ENCODE measurements at places on chromosomes 11 and 22.

DNA sequence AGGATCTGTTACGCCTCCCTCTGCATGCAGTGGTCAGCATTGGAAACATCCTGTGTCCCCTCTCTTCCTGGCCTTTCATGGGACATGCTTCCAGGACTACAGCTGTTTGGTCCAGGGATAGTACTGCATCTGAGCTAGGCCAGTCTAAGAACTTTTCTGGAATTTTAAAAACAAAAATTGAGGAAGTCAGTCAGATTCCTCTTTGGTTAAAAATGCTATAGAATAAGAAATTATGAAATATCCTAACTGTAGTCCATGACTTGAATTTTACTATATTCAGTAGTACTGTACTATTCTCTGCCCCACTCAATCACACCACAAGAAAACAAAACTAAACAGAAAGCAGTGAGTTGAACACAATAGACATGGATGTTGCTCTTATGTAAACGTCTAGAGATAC, 201.0 kb upstream of the CADM1 start:
- DNase-seq: no peak

DNA sequence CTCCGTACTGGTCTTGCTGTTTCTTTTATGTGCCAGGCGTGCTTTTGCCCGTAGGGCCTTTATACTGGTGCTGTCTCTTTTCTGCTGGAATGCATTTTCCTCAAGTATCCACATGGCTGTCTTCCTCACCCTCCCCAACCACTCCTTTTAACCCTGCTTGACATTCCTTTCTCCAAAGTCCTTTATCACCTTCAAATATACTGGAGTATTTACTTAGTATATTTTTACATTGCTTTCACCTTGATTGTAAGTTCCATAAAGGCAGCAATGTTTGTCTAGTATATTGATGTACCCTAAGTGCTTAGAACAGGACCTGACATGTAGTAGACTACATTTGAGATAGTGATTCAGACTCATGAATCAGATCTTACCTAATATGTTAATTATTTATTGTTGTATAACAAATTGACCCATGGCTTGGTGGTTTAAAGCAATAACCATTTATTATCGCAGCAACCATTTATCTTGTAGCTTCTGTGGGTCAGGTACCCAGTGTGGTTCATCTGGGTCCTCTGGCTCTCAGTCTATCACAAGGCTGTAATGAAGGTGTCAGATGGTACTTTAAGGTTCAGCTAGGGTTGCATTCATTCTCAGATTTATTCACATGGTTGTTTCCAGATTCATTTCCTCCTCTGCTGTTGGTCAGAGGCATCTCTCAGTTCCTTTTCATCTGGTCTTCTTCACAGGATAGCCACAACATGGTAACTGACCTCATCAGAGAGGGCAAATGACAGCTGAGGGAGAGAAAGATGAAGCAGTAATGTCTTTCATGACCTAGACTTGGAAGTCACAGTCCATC, 34.2 kb downstream of the DDX10 start:
- DNase-seq: no peak

- no peak for DNase-seq
Observed at GRCh38 chr11:24574461-24574860, 77.6 kb downstream of the LUZP2 start.

DNA sequence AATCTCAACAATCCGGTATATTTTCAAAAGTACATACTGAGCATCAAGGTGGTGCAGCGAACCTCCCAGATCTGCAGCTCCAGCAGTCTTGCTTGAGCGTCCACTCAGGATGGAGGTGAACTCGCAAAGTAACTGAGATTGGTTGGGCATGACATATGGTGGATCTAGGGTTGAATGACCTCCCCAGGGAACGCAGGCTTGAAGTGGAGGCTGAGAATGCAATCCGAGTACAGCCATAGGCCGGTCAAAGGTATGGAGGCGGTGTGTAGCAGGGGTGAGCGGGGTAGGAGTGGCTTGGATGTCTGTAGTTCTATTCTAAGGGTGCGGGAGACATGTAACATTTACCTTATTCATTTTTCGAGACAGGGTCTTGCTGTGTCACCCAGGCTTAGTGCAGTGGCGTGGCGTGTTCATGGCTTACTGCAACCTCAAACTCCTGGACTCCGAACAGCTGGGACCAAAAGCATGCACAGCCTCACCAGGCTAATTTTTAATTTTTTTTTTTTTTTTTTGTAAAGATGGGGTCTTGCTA, 631 bp upstream of the C22orf39 start:
- DNase-seq: no peak

- peak; percentile 24 for DNase-seq
Observed at GRCh38 chr22:43152357-43153071, 1.2 kb downstream of the TSPO start.

DNA sequence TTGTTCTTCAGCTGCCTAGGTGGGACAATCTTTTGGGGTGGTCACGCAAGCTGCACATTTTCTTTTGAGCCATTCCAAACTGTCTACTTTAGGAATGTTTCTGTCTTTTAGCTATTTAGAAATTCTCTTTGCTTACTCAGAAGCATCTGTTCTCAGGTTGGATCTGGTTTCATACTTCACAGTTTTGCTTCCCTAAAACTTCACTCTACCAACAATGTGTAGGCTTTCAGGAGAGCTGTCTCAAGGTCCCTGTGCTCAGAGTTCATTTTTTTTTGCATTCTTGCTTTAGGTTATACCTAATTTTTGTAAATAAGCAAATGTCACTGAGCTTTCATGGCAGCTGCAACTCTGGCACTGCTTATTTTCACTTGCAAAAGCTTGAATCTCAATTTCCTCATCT, 36.7 kb downstream of the CCDC90B start:
- DNase-seq: no peak

DNA sequence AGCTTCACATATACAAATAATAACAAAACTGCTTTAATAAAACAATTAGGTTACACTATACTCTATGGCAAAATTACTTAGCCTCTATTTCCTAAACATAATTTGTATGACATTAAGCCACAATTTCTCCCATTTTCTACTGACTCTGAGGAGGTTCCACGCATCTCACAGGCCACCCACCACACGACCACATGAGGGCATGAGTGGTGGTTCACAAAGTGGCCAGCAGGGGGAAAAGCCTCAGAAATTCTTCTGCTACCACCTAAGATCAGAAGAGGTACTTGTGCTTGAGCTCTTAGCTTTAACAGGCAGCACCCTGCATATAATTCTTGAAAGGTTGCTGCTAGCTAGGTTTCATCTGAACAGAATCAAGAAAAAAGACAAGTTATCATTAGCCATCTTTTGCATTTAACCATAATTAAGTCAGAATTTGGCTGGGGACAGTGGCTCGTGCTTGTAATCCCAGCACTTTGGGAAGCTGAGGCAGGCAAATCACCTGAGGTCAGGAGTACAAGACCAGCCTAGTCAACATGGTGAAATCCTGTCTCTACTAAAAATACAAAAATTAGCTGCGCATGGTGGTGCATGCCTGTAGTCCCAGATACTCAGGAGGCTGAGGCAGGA, 7.7 kb downstream of the LPXN start:
- peak; percentile 54 for DNase-seq

GRCh38 chr22:21866833-21867527, 465 bp downstream of the MAPK1 start:
- no peak for DNase-seq

- no peak for DNase-seq
Observed at GRCh38 chr11:16933291-16933690, 80.9 kb downstream of the PLEKHA7 start.

DNA sequence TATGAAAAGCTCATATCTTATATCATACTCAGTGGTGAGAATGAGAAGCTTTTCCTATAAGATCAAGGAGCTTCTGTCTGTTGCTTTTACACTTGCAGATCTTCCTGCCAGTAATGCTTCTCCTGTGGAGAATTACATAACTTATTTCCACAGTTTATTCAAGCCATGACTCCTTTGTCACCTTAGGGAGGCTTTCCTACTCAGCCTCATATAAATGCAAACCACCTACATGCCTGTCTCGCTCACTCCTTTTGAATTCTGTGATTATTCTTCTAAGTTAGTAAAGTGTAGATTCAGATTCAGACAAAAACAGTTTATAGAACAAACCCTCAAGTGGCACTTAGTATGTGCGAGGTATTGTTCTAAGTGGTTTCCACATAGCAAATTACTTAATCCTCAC, 716.1 kb upstream of the ANO3 start:
- DNase-seq: no peak

DNA sequence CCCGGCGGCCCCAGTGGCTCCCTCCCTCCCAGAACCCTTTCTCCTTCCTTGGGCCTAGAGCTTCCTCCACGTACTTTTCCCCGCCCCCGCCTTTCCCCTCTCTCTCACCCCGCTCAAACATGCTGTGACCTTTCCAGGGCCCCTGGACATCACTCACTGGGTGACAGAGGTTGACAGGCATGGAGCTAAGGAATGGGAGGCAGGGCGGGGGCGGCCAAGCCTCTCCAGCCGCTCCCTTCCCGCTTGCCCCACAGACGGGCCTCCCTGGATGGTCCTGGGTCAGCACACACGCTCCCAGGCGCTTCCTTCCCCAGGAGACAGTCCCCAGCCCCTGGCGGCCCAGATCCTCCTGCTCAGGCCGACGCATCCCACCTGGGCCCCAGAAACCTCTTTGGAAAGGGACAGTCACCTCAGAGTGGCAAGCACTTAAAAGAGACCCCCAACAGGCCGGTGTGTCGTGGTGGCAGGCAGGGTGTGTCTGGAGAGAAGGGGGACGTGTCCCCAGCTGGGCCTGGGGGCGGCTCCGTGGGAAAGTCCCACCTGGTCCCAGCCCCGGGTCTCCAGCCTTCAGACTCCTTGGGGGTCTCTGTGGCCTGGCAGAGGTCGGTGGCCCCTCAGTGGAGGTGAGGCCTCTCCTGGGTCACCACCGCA, 8.8 kb downstream of the H19 start:
- no peak for DNase-seq

- DNase-seq: no peak
Observed at GRCh38 chr11:40421208-40421981, 1038.1 kb downstream of the LRRC4C start.

- DNase-seq: no peak
Observed at GRCh38 chr22:49295851-49296560, 531.7 kb downstream of the BRD1 start.

DNA sequence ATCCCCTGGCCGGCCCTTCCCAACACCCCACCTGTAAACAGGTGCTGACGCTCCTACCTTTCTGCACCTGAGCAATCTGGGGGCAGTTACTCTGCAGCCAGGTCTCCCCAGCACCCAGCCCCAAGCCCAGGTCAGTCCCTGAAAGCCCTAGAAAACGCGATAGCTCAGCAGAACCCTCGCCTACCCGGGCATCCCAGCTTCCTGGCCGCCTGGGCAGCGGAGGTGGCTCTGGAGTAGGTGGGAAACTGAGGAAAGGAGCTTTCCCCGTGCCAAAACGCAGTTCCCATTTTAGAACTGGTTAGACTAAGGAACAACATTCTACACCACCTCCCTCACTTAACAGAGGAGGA, 445 bp downstream of the SYTL2 start:
- DNase-seq: no peak

GRCh38 chr11:22432291-22433093, 94.3 kb downstream of the SLC17A6 start:
- DNase-seq: no peak

GRCh38 chr11:46492532-46492931, 101.0 kb upstream of the CHRM4 start:
- no peak for DNase-seq

DNA sequence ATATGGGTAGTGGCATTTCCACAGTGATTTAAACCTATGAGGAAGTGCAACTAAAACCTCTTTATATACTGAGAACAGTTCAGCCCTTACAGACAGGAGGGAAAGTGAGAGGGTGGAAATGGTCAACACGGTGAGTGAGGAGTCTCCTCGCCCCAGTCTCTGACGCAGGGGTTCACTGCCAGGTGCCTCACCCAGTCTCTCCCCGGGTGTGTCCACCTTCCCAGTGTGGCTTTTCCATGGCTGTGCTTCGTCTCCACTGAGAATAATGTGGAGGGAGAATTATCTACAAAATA, 116.6 kb upstream of the TOP3B start:
- no peak for DNase-seq

GRCh38 chr11:32960553-32961164, 55.0 kb upstream of the DEPDC7 start:
- no peak for DNase-seq

DNA sequence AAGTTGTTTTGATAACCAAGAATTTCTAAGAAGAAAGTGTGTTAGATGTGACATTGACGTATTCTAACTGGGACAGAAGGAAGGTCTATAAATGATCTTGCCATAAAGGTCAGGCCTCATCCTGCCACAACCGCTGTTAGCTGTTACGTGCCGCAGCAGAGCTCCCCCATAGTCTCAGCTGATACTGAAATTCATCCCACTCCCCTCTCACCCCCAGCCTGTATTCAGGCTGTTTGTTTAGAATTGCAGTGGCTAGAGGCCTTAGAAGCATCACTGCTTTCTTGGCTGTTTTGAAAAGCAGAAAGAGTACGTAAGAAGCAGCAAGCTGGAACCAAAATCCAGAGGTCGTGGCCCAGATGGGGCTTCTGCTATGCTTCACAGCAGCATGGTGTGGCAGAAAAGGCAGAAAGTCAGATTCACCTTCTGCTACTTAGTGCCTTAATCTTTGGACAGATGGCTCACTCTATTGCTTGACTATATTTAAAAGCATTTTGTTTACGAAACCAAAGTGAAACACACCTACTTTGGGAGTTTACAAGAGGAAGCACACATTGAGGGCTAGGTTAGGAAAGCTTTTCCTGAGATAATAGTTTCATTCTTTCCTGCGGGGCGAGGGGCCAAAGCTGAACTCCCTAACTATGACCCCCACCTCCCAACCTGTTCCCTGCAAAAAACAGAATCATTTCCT, 950 bp upstream of the LAYN start:
- no peak for DNase-seq

DNA sequence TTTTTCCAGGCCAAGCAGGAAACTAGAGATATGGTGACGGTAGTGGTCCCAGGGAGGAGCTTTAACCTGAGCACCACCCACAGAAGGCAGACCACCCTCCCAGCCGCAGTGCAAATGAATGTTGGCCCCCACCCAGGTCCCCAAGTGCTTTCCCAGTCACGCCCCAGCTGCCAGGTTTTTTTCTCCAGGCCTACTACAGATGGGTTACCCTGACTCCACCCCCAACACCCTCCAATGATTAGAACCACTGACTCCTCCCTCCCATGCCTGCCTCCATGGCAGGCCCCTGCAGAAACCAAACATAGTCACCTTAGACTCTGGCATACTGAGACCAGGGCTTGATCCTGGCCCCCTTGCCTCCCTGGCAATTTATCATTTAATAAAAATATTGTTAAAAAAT, 58.7 kb upstream of the CHST1 start:
- DNase-seq: no peak
